ENCODE measurements at places on chromosomes 6 and 20.

DNA sequence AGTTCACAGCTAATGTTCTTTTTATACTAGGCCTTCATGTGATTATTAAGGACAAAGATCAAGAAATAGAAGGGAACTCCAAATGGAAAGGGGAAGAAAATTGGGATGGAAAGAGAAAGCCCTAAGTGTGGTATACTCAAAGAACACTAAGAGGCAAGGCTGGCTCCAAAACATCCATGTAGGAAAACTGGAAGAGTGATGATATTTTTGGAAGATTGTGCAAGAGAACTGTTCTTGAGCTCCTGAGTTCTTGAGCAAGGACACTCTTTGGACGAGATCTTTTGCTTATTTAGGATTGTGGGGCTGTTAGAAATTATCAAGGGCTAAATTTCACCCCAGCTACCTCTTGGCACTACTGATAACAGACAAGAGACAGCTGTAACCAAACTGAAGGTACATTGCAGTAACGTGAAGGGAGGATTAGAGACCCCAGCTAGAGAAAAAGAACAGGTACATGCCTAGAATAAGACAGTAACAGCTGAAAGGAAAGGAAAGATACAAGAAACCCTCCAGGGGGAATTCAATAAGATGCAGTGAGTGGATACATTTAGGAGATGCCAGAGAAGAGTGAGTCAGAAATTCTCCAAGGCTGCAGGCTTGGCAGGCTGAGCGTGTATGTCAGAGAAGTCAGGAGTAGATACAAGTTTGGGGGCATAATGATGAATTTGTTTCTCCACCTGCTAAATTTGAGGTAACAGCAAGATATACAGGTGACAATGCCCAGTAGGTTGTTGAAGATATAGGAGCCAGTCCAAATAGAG is 69.7 kb downstream of the CBLN4 start:
- DNase-seq: no peak

DNA sequence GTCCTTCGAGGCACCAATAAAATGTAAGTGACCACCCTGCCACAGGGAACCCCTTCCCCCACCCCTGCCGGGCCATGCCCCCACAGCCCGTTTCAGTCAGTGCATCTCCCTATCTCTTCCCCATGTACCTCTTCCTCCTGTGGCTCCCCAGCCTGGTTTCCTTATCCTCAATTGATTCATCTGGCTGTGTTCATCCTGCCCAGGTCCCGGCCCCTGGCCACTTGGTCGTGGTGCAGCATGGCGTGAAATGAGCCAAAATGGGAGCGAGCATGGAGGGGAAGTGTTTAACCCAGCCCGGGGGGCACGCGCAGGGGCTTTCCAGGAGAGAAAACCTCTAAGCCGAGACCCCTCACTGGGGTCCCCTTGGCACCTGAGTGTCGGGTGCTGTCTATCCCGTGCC is 35.9 kb downstream of the HM13 start:
- no peak for DNase-seq

DNA sequence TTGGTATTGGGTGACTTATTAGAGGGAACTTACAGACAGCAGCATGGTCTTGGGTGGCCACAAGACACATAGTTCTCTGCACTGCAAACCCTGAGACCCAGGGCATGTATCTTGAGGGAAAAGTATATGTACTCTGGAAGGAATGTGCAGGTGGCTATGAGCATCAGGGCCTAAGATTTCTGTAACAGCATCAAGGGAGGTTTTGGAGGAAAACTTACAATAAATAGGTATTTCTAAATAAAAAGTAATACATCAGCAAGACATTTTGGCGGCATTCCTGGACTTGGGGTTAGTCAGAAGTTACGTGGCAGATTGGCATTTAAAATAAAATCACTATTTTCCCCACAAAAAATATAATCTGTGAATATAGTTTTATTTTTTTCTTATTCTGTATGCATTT is 8.0 kb upstream of the STX7 start:
- no peak for DNase-seq

DNA sequence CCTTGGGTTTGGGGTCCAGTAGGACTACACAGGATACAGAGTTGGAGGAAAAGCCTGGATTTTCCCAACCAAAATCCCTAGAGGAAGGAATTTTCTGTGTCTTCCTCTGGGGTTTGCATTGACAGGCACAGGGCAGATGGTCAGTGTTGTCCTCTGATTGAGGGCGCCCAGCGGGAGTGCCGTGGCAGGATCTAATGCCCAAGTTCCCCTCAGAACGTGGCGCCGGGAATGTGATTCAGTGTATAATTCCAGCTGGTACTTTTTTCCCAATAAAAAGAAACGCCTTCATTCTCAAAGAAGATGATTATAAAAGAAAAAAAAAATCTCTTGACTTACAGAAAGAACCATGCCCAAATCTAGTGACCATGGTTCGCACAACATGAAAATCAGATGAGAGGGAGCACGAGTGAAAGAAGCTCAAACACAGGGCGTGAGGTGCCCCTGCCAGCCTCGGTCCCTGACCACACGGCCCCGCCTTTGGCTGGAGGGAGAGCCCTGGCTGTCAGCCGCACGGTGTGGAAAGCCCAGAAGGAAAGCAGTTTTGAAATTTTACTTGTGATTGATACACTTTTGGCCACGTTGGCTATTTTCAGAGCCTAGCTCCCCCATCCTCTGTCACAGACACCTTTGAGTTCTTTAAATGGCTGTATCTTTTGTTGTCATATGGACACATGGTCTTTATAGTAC is 31.6 kb downstream of the VEGFA start:
- no peak for DNase-seq

Data from CD4-positive, alpha-beta T cell (primary cell).